Omental fat pad (tissue), 4 donors: ENCODE measurements at places on chromosomes 3 and 15. TPM values are rescaled to one million over a fixed set of nuclear protein-coding genes. Genes with fewer than 3 reads are reported as not detected.

- DNase-seq = no peak
Observed at GRCh38 chr15:84603630-84604379, 3.0 kb downstream of the ZSCAN2 start.

- DNase-seq = no peak
Observed at GRCh38 chr3:117898722-117899522, 1135.7 kb downstream of the IGSF11 start.

- DNase-seq = no peak
Observed at GRCh38 chr3:132549890-132550578, 47.0 kb upstream of the ACKR4 start.

The STX19 gene
- total RNA-seq = not detected

The ZMYND10 gene
- total RNA-seq = 2.1 TPM

DNA sequence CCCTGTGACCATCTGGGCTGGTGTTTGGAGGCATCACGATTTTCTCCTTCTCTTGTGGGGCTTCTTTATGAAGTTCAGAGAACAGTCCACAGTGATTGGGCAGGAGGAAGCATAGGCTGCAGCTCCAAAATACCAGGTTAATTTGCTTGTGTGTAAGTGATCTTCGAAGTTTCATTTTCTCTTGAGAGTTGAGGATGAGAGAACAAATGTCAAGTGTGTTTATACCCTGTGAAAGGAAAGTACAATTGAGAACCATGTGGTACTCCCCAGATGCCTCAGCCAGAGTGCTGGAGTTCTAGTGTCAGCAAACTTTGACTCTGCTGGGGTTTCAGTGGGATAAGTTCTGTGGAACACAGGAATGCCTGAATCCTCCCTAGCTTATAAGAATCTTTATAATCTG, 357.1 kb upstream of the CFAP20DC start:
- DNase-seq = no peak

The VPS13C gene
- total RNA-seq = 144 TPM

DNA sequence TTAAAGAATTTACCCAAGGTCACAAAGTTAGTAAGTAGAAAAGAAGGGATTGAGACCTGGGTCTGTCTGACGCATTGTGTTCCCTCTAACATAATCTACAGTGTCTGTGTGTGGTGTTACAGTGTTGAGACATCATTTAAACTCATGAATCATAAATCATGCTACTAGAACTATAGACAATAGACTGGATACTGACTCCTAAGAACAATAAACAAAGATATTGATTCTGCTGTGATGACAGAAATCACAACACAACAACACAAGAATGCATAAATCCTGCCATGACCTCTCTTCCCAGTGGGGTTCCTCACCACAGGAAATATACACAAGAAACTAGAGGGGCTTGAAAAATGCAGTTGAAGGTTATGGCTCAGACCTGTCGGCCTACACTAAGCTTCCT, 44.3 kb downstream of the TRIM69 start:
- DNase-seq = no peak

- no peak for DNase-seq
Observed at GRCh38 chr3:113698956-113699355, 2.5 kb upstream of the USF3 start.

The GATM gene
- total RNA-seq = 10.0 TPM

The QARS1 gene
- 172 TPM for total RNA-seq

- DNase-seq = no peak
Observed at GRCh38 chr3:192816351-192816750, 89.0 kb upstream of the FGF12 start.

The UCN2 gene
- not detected for total RNA-seq

The MORC1 gene
- total RNA-seq = not detected

GRCh38 chr3:15064299-15064834, 748 bp downstream of the MRPS25 start:
- DNase-seq = no peak

The CAPN3 gene
- total RNA-seq = 9.2 TPM

GRCh38 chr3:187181454-187182170, 15.7 kb upstream of the RTP1 start:
- DNase-seq = no peak

DNA sequence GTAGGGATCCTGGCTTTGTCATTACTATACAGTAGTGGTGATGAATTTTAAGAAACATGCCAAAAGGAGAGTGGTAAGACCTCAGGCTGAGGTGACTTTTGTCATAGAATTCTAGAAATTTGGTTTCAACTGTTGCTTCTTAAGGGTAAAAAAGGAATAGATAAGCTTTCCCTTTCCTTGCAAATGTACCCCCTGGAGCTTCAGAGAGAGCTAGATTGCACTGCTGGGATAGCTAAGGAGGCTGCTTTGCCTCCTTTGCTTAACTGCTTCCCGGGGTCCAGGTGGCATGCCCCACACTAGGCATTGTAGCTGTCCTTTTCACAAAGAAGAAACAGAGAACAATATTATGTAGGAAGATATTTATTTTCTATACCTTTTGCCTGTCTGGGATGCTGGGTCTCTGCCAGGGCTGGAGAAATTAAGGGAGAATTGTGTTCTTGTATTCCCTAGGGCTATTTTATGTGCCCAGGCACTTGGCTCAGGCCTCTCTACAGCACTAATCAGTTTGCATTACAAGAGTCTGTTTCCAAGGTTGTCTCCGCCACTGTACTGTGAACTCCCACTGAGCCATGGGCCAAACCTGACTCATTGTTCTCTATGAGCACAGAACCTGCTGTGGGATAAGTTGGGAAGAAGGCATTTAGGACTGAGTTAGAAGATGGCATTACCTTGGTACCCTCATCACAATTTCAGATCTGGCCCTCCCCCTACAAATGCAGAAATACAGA, 460.0 kb downstream of the PDCD6IP start:
- no peak for DNase-seq

The SKOR1 gene
- total RNA-seq = 0.74 TPM

GRCh38 chr3:35871009-35871408, 231.7 kb downstream of the ARPP21 start:
- no peak for DNase-seq

GRCh38 chr3:16866571-16866970, 18.2 kb upstream of the PLCL2 start:
- DNase-seq = no peak

- DNase-seq = no peak
Observed at GRCh38 chr3:155325263-155325835, 31.9 kb upstream of the STRIT1 start.

The SENP8 gene
- total RNA-seq = 1.0 TPM

GRCh38 chr3:119042162-119042561, 7.5 kb upstream of the IGSF11 start:
- no peak for DNase-seq

The MUC4 gene
- total RNA-seq = not detected

DNA sequence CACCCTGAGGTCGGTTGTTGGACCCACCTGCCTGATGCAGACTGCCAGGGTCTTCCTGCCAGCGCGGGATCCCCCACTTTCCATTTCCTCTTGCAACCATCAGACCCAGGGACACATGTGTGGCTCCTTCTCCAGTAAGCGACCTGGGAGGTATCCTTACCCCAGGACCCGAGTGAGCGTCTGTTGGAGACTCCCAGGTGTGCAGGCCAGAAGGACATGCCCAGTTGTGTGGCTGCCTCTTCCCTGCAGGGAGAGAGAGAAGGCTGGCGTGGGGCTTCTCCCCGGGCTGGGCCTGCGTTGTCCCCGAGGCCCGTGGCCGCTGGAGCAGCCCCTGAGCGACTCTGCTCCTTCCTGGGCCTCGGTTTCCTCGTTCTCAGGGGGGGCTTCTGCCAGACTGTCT, 56.8 kb downstream of the APBA2 start:
- DNase-seq = no peak

The PRICKLE2 gene
- total RNA-seq = 88.4 TPM

The FBXO40 gene
- 0.06 TPM for total RNA-seq

- no peak for DNase-seq
Observed at GRCh38 chr3:128505771-128506170, 12.8 kb upstream of the GATA2 start.

The P2RY14 gene
- total RNA-seq = 2.2 TPM

- DNase-seq = no peak
Observed at GRCh38 chr3:14204515-14205284, 26.1 kb downstream of the LSM3 start.

The LRTM1 gene
- total RNA-seq = not detected

The MORF4L1 gene
- 302 TPM for total RNA-seq

DNA sequence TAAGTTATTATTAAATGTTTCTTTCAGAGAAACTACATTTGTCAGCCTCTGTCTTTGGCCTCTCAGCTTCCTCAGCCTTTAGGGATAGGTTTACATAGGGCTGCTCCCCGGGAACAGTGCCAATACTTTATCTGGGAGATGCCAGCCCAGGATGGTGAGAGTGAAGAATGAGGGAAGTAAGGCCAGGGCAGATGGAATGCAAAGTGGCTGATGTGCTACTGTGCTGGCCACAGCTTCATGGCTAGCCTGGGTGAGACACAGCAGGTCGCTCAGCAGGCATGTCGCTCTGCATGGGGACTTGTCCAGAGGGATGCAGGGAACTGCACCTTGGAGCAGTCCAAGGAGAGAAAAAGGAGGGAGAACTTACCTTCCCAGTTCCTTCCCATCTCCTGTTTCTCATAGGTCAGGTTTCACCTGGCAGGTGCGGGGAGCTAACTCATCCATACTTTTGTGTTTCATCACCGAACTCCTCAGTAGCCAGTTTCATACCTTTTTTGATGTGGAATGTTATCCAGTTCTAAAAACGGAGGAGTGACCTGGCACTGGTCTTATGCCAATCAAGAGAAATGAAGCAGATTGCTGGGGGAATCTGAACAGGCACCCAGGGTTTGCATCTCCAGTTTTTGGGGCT, 30.9 kb upstream of the C15orf39 start:
- no peak for DNase-seq

DNA sequence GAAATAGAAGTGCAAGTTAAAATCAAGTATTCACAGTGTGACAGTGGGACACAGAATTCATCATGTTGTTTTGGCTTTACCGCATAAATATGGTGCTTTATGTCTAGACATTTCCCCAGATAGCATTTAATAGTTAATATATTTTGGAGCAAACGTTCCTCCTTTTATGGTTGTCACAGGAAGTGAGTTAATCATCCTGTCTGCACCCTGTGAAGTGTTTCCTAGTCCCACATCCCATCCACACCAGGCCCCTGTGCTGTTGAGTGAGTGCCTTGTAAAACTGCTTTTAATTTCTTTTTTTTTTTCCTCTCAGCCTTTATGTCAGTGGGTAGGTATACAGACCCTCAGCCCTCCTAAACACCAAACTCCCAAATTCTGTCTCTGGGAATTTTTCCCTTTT, 393.7 kb downstream of the FEZF2 start:
- no peak for DNase-seq

GRCh38 chr15:40846841-40847222, 3.0 kb downstream of the SPINT1 start:
- DNase-seq = no peak

DNA sequence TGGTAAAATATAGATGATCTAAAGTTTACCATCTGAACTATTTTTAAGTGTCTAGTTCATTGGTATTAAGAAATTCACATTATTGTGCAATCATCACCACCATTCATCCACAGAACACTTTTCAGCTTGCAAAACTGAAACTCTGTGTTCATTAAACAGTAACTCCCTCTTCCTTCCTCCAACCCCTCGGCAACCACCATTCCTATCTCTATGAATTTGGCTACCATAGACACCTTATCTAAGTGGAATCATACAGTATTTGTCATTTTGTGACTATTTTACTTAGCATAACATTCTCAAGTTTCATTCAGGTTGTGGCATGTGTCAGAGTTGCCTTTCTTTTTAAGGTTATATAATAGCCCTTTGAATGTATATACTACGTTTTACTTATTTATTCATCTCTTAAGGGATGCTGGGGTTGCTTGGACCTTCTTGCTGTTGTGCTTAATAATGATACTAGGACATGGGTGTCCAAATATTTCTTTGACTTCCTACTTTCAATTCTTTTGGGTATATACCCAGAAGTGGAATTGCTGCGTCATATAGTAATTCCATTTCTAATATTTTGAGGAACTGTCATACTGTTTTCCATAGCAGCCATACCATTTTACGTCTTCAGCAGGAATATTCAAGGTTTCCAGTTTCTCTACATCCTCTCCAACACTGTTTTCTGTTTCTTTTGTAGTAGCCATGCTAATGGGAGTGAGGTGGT, 20.9 kb downstream of the KAT2B start:
- no peak for DNase-seq

- no peak for DNase-seq
Observed at GRCh38 chr15:59174151-59174834, 32.4 kb upstream of the LDHAL6B start.

GRCh38 chr3:22496641-22497040, 706.5 kb upstream of the UBE2E2 start:
- no peak for DNase-seq

DNA sequence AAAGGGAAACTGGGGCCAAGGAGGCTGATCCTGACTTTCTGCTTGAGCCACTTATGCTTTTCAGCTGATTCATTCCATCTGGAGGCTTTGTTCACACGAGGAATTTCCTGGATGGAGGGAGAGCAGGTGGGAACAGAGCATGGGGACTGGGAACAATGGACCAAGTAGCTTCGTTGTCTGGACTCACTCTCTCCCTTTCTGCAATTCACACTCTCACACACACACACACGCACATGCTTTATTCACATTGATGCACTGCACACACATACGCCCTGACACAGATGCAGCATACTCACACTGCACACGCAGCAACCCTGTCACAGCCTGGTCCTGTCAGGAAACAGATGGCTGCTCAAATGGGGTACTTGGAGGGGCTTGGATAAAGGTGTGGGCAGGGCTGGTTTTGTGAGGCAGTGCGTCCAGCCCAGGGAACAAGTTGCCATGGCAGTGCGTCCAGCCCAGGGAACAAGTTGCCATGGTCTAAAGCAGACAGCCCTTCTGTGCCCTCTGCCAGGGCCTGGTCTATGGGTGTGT, 19.8 kb upstream of the CHCHD6 start:
- DNase-seq = no peak
